ENCODE measurements at places on chromosomes 3 and 15. TPM values are rescaled to one million over a fixed set of nuclear protein-coding genes. Genes with fewer than 3 reads are reported as not detected.

DNA sequence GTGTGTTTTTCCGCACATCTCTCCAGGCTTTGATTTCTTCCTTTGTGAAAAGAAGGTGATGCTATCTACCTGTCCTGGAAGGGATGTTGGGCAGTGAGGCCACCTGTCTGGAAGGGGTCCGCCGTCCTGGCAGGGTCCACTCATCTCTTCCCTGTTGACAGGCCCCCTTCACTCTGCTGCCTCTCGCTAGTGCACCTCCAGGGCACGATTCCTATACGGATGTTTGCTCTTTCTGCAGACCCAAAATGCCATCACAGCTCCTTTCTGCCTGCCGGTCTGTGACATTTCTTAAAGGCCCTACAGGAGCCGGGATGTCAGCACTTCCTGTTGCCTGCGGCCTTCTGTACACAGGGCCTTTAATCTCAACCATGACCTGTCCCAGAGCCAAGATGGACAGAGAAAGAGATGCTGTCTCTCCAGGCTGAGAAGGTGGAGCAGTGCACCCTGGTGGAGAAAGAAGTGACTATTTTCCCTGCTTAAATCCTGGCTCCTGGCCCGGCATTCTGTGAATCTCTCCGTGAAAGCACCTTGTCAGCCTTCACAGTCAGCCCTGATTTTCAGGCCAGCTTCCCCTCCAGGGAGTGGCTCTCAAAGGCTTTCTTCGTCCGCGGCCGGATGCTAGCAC is 7.4 kb downstream of the FAM3D start:
- H3K27me3 ChIP-seq = no peaks in the 10 kb centered on the region
- DNase-seq = no peak
- H3K4me1 ChIP-seq = no peaks in the 10 kb centered on the region
- H3K36me3 ChIP-seq = no peaks in the 10 kb centered on the region
- H3K4me3 ChIP-seq = no peak overlapping the region
- no peak overlapping the region for H3K27ac ChIP-seq

GRCh38 chr15:74793135-74794028 is 11.5 kb downstream of the CSK start:
- H3K27me3 ChIP-seq = no peaks in the 10 kb centered on the region
- peak overlapping the region; percentile 87 for H3K27ac ChIP-seq
- peaks cover 72% of the 10 kb centered on the region for H3K4me1 ChIP-seq
- H3K36me3 ChIP-seq = peaks cover 24% of the 10 kb centered on the region
- H3K4me3 ChIP-seq = peak overlapping the region; percentile 69

DNA sequence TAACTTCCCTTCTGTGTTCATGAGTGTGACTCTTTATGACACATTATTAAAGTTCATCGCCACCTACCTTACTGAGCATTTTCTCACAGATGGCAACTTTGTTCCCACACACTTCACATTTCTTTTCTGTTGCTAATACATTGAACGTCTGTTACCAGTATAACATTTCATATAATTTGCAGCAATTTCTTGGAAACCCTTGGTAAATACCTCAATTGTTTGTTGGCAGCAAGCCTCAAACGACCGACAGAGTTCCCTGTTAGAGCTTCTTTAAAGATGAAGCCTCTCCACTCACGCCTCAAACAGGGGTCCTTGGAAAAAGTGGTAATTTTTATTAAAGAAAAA is 3.2 kb upstream of the CHSY1 start:
- DNase-seq = no peak
- H3K4me1 ChIP-seq = peaks cover 33% of the 10 kb centered on the region
- H3K4me3 ChIP-seq = peak overlapping the region; percentile 3
- H3K27me3 ChIP-seq = peaks cover 10% of the 10 kb centered on the region
- H3K36me3 ChIP-seq = peaks cover 5% of the 10 kb centered on the region

DNA sequence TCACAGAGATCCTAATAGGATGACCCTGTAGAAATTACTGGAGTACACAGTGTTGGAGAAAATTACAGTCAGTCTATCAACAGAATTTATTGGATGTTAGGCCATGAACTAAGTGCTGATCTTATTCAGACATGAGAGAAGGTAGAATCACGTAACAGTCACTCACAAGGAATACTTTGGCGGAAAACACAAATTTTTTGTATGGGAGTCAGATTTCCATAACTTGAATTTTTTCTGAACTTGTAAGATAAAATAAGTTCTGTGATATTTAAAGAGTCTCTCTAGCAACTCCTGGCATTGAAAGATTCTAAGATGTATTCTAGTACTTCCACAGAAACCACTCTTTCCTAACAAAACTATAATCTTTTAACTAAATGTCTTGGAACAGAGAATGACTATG is 178.8 kb upstream of the MME start:
- H3K27me3 ChIP-seq = no peaks in the 10 kb centered on the region
- DNase-seq = no peak
- no peak overlapping the region for H3K27ac ChIP-seq
- no peak overlapping the region for H3K4me3 ChIP-seq
- H3K36me3 ChIP-seq = no peaks in the 10 kb centered on the region

DNA sequence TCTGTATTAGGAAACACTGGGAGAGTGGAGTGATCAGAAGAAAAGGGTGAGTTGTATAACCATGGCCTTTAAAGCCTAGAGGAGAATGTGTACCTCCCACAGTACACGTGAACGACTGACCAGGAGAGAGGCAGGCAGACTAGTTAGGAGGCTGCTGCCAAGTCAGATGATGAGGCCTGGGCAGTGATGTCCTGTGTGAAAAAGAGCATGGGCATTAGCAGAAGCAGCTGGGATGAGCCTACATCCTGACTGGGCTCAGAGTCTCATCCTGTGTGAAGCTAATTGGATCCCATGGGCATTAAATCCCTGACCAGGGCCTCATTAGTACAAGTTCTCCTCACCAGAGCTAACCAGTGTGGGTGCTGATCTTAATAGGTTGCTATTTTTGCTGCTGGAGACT is 89.1 kb upstream of the SLC2A2 start:
- DNase-seq = no peak

GRCh38 chr15:37122703-37123102 is 22.4 kb upstream of the MEIS2 start:
- H3K36me3 ChIP-seq = no peaks in the 10 kb centered on the region
- no peak overlapping the region for H3K4me3 ChIP-seq
- no peaks in the 10 kb centered on the region for H3K4me1 ChIP-seq
- no peak overlapping the region for H3K27ac ChIP-seq
- peaks cover 2% of the 10 kb centered on the region for H3K27me3 ChIP-seq

GRCh38 chr3:186953011-186953487 is 22.7 kb downstream of the ST6GAL1 start:
- H3K36me3 ChIP-seq = peaks cover 73% of the 10 kb centered on the region
- peak overlapping the region; percentile 66 for H3K4me3 ChIP-seq
- H3K27me3 ChIP-seq = no peaks in the 10 kb centered on the region

- H3K4me3 ChIP-seq = no peak overlapping the region
- peaks cover 10% of the 10 kb centered on the region for H3K4me1 ChIP-seq
These were observed 7.4 kb downstream of the ZDHHC19 start for GRCh38 chr3:196203846-196204245.

- H3K36me3 ChIP-seq = no peaks in the 10 kb centered on the region
- H3K4me3 ChIP-seq = no peak overlapping the region
- DNase-seq = no peak
These were observed 129.4 kb downstream of the CACNA2D3 start for GRCh38 chr3:54251705-54252104.

GRCh38 chr15:60793656-60794055 is 314.7 kb upstream of the ICE2 start:
- no peak overlapping the region for H3K27ac ChIP-seq
- H3K4me1 ChIP-seq = peaks cover 9% of the 10 kb centered on the region
- H3K27me3 ChIP-seq = no peaks in the 10 kb centered on the region
- H3K36me3 ChIP-seq = peaks cover 13% of the 10 kb centered on the region
- no peak for DNase-seq

GRCh38 chr3:196843435-196844110 is 24.1 kb upstream of the SENP5 start:
- peaks cover 4% of the 10 kb centered on the region for H3K4me1 ChIP-seq
- no peak overlapping the region for H3K27ac ChIP-seq
- no peak for DNase-seq
- H3K27me3 ChIP-seq = peaks cover 2% of the 10 kb centered on the region

DNA sequence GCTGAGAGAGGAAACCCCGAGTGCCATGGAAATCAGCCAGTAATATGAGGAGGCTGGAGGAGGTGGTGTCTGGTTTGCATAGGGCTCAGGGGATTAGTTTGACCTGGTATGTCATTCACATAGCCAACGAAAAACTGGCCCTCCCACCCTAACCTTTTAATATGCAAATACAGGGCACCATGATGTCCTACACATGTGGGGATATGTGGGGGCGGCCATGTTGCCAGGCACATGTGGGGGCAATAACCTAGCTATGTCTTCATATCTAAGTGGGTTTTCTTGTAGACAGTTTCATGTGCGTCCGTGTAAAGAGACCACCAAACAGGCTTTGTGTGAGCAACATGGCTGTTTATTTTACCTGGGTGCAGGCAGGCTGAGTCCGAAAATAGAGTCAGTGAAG is 110.1 kb downstream of the MOBP start:
- DNase-seq = no peak
- H3K36me3 ChIP-seq = no peaks in the 10 kb centered on the region
- no peak overlapping the region for H3K27ac ChIP-seq
- H3K4me1 ChIP-seq = no peaks in the 10 kb centered on the region

DNA sequence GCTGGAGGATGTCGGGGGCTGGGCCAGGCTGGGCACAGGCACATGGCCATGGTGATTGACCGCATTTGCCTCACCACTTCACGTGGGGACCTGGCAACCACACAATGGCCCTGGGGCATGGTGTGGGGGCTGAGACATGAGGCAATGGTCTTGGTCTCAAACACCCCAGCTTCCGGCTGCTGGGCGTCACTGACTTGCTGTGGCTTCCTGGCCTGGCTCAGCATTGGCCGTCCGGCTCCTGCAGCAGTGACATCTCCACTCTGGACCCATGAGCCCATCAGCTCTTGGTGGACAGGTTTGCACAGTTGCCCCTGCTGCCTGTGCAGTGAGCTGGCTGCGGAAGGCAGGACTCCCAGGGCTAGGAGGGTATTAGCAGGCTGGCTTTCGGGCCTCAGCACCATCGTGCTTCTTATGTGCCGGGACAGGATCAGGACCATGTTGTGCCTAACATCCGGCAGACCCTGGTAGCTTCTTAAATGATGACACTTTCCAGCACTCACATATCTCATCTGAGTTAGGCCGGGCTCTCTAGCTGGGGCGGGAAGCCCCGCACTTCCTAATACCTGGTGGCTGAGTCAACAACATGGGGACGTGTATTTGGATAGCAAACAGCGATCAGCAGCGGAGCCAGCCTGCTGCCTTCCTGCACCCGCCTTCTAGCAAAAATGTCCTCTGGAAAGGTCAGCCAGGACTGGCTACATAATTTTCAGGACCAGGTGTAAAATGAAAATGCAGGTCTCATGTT is 34.1 kb downstream of the ZNF710 start:
- peak overlapping the region; percentile 88 for H3K27ac ChIP-seq
- peaks cover 7% of the 10 kb centered on the region for H3K36me3 ChIP-seq
- H3K4me3 ChIP-seq = peak overlapping the region; percentile 72
- no peak for DNase-seq
- H3K4me1 ChIP-seq = peaks cover 66% of the 10 kb centered on the region

DNA sequence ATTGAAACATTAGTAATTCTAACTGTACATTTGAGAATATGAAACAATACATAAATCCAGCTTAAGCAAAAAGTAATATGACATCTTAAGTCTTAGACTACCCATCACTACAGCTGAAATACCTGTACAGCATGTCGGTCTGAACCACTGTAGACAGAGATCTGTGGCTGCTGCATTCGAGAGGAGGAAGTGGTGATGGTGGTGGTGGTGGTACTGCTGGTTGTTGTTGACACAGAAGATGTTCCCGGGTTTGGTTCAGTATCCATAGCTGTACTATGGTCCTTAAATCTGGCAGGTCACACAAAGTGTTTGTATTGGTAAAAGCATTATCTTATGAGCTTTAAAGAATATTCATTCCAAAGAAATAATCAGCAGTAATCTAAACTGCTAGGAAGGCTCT is 2.9 kb downstream of the PHC3 start:
- H3K4me1 ChIP-seq = peaks cover 31% of the 10 kb centered on the region
- peak overlapping the region; percentile 82 for H3K27ac ChIP-seq
- peaks cover 23% of the 10 kb centered on the region for H3K36me3 ChIP-seq
- peak overlapping the region; percentile 58 for H3K4me3 ChIP-seq

- no peaks in the 10 kb centered on the region for H3K36me3 ChIP-seq
- no peak overlapping the region for H3K27ac ChIP-seq
- no peak overlapping the region for H3K4me3 ChIP-seq
- peak; percentile 70 for DNase-seq
- peaks cover 11% of the 10 kb centered on the region for H3K4me1 ChIP-seq
These were observed 205.7 kb upstream of the ZPLD1 start for GRCh38 chr3:102229062-102229655.

DNA sequence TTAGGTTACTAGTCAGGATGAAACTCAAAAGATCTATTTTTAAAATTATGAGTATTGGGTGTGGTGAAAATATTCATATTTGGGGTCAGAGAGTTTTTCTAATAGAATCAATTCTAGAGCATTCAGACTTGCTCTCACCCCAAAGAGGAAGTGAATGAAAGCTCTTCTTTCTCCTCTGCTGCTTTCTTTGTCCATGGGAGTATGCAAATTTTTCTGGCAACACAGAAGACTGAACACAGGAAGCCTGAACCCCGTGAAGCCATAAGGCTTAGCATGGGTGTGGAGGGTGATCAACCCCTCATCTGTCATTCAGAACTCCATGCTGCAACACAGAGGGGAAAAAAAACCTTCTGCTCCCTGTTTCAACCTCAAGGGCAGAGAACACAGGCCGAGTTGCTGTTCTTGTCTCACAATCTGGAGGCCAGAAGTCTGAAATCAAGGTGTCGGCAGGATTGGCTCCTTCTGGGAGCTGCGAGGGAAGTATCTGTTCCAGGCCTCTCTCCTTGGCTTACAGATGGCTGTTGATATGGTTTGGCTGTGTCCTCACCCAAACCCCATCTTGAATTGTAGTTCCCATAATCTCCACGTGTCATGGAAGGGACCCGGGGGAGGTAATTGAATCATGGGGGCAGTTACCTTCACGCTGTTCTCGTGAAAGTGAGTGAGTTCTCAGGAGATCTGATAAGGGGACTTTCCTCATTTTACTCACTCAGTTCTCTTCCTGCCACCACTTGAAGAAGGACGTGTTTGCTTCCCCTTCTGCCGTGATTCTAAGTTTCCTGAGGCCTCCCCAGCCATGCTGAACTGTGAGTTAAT is 33.7 kb upstream of the CD47 start:
- peak; percentile 56 for DNase-seq
- peak overlapping the region; percentile 99 for H3K27ac ChIP-seq
- H3K4me3 ChIP-seq = peak overlapping the region; percentile 96
- H3K36me3 ChIP-seq = peaks cover 25% of the 10 kb centered on the region
- H3K4me1 ChIP-seq = peaks cover 51% of the 10 kb centered on the region
- no peaks in the 10 kb centered on the region for H3K27me3 ChIP-seq

GRCh38 chr15:65450556-65450955 is 27.8 kb upstream of the IGDCC4 start:
- no peak overlapping the region for H3K4me3 ChIP-seq
- H3K4me1 ChIP-seq = no peaks in the 10 kb centered on the region
- H3K27me3 ChIP-seq = no peaks in the 10 kb centered on the region
- DNase-seq = no peak
- peaks cover 13% of the 10 kb centered on the region for H3K36me3 ChIP-seq
- H3K27ac ChIP-seq = peak overlapping the region; percentile 43

GRCh38 chr15:31383139-31383538 is 56.5 kb downstream of the KLF13 start:
- no peak for DNase-seq
- no peak overlapping the region for H3K4me3 ChIP-seq
- peaks cover 44% of the 10 kb centered on the region for H3K4me1 ChIP-seq
- peak overlapping the region; percentile 63 for H3K27ac ChIP-seq

MAP2K5 gene
- total RNA-seq = 25.8 TPM

RARB gene
- total RNA-seq = not detected

THUMPD3 gene
- 46.6 TPM for total RNA-seq

NOX5 gene
- total RNA-seq = not detected

SAXO2 gene
- total RNA-seq = 1.3 TPM

GALNT15 gene
- total RNA-seq = not detected

EXD1 gene
- not detected for total RNA-seq

CCDC80 gene
- not detected for total RNA-seq

GPR149 gene
- total RNA-seq = not detected

CYP8B1 gene
- not detected for total RNA-seq
